Left renal pelvis (tissue), 4 donors: ENCODE measurements at places on chromosomes 6 and 20.

GRCh38 chr6:136401749-136402148, 112.1 kb upstream of the BCLAF1 start:
- no peak for DNase-seq

DNA sequence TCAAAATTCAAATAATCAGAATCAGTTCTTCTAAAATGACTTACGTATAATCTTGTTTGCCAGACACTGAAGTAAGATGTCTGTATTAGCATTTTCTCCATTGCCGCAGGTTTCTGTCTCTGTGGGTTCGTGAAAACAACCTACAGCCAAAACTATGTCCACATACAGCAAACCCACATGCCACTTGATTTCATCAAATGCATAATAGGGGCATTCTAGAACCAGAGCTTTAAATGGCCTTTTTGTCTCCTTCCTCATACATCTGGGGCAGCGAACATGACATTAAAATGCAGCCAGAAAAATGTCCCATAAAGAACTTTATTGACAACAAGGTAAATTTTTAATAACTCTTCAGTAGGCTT, 90.2 kb upstream of the QKI start:
- DNase-seq: no peak

DNA sequence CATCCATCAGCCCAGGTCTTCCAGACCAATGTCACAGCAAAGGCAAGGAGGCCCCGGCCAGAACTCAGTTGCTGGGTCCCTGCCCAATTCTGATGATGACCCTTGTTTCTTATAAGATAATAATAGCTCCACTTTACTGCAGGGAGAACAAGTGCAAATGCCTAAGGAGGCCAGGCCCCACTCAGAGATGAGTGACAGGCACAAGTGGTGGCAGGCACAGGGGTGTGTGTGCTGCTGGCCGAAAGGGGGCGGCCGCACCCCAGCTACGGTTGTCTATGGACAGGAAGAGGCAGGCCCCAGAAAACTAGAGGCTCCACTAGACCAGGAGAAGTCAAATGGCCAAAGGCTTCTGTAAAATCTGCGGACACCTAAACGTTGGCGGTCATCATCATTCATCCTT, 28.6 kb downstream of the GNAS-AS1 start:
- no peak for DNase-seq

GRCh38 chr6:8588176-8588575, 152.8 kb upstream of the SLC35B3 start:
- DNase-seq: no peak

DNA sequence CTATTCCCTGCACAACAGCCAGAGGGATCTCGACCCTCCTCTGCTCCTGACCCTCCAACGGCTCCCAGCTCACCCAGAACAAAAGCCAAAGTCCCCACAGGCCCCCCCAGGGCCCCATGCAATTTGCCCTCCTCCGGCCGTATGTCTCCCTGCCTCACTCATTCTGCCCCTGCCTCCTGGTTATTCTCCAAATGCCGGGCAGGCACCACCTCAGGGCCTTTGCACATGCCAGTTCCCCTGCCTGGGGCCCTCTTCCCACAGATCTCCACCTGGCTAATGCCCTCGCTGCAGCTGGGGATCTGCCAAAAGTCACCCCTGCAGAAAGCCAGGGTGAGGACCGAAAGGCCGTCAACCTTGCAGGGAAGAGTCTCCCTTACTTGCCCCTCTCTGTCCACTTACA, 66.0 kb downstream of the GRM4 start:
- DNase-seq: no peak
